Activated T-cell treated with anti-CD3 and anti-CD28 coated beads, Interleukin-2, amount 50 U/mL, for 24 hours (primary cell): ENCODE measurements at places on chromosomes 16 and 17.

- DNase-seq = no peak
These were observed 8.0 kb downstream of the SBK1 start for GRCh38 chr16:28300327-28300726.

DNA sequence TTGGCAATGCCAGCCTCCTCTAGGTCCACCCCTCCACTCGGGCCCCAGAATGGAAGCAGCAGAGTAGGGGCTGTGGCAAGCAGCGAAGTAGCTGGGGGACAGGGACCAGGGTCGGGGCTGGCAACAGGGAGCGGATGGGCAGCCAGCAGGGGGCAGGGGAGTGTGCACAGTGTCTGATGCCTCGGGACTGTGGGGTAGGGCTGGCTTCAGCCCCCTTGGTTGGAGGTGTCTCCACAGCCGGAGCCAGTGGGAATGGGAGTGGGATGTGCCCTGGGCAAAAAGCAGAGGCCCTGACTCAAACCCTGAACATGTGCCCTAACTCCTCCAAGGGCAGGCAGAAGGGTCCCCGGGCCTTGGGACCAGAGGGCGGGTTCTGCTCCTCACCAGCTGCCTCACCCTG, 18.5 kb upstream of the ARHGAP27 start:
- DNase-seq = no peak

DNA sequence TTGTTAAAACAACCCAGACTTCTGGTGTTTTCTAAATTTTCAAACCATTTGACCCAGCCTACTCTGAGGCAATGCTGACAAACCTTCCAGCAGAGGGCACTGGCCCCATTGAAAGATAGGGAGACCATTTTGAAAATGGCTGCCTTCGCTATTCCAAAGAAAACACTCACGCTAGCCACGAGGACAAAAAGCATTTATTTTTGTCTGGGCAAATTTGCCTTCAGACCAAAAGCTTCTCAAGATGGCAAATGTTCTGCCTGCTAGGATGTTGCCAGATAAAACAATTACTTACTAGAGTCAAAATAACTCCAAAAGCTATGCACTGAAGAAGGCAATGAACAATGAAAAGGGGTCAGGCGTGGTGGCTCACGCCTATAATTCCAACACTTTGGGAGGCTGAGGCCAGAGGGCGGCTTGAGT, 296.7 kb upstream of the IRX5 start:
- DNase-seq = no peak

DNA sequence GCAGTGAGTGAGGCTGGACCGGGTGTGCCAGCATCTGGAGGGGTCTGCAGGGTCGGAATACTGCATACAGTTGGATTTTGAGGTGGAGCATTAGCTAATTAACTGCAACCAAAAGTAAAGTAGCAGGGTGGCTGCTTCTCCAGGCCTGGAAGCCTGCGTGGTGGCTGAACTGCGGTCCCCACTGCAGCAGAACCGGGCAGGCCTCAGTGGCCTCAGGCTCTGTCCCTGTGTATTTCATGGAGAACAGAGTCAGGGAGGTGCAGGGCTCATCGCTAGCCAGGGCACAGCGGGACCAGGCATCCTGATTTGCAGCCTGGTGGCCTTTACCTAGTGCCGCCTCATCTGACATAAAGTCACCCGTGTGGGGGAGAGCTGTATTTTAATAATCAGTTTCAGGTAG, 131.9 kb downstream of the RPTOR start:
- DNase-seq = no peak

GRCh38 chr17:27466743-27467375, 10.6 kb downstream of the KSR1 start:
- peak; percentile 81 for DNase-seq
